ENCODE measurements at places on chromosomes 7 and 10.
A peak's percentile ranks its signal among the peaks of the same experiment; 100 is the strongest.

- DNase-seq, result no peak
Measured at GRCh38 chr7:39075210-39075609, 97.5 kb downstream of the POU6F2 start.

GRCh38 chr10:129417870-129418269, 49.2 kb upstream of the MGMT start:
- DNase-seq, result no peak

DNA sequence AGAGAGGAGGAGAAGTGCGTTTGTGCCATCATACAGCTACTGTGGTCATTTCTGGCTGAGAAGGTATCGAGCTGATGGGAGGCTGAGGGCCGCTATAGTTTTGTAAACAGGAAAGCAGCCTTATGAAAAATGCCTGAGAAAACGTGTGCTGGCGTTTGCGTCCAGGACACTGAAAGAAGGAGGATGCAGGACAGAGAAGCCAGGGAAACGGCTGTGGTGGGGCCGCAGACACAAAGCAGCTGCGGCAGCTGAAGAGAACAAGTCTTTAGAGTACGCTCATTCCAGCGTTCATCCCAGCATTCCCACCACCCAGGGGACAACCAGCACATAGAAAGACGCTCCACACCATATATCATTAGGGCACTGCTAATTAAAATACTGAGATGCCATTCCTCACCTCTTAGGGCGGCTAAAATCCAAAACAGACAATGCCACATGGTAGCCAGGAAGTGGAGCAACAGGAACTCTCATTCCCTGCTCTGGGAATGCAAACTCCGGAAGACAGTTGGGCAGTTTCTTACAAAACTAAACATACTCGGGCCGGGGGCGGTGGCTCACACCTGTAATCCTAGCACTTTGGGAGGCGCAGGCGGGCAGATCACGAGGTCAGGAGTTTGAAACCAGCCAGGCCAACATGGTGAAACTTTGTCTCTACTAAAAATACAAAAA, 18.4 kb downstream of the GNA12 start:
- no peak for DNase-seq

GRCh38 chr7:151851782-151852181, 25.1 kb downstream of the PRKAG2 start:
- DNase-seq, result no peak

DNA sequence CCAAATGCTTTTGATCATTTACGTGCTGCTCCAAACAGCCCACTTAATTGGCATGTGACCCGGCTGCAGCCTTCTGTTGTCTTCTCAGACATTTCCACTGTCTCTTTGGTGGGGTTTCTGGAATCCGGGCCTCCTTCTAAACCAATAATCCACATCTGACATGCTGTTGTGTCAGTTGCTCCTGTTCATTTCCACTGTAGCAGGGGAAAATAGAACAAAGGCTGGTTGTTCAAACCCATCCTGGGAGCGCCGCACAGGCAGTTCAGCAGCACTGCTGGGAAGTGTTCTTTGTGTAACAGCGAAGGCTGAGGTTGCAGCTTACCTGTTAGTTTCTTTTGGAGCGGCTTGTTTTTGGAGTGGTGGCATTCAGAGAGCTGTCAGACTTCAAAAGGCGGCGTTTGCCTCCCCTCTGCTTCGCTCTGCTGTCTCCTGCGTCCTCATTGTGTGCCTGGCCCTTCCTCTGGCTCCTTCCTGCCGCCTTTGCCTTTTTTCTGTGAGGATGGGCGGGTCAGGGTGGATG, 149.4 kb downstream of the SNX10 start:
- no peak for DNase-seq

- DNase-seq, result no peak
Measured at GRCh38 chr10:97633921-97634320, 621 bp upstream of the MORN4 start.

GRCh38 chr10:133169173-133169947, 9.3 kb downstream of the KNDC1 start:
- DNase-seq, result no peak

- DNase-seq, result no peak
Measured at GRCh38 chr7:128932862-128933179, 4.9 kb upstream of the IRF5 start.

DNA sequence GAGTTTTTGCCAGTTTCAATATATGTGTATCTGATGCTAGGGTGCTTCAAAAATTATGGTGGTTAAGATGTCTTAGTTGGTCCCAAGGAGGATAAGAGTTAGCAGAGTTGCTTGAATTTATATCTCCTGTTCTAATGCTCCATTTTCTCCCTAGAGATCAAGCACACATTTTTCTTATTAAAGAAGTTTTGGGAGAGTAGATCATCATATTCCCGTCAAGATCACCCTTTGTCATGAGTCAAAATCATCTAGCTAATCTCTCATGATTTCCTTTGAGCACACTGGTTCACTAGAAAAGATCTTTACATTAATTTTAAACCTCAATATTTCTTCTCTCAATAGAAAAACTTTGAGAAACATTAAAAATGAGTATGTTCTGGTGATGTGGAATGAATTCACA, 429.9 kb upstream of the SEMA3A start:
- no peak for DNase-seq

DNA sequence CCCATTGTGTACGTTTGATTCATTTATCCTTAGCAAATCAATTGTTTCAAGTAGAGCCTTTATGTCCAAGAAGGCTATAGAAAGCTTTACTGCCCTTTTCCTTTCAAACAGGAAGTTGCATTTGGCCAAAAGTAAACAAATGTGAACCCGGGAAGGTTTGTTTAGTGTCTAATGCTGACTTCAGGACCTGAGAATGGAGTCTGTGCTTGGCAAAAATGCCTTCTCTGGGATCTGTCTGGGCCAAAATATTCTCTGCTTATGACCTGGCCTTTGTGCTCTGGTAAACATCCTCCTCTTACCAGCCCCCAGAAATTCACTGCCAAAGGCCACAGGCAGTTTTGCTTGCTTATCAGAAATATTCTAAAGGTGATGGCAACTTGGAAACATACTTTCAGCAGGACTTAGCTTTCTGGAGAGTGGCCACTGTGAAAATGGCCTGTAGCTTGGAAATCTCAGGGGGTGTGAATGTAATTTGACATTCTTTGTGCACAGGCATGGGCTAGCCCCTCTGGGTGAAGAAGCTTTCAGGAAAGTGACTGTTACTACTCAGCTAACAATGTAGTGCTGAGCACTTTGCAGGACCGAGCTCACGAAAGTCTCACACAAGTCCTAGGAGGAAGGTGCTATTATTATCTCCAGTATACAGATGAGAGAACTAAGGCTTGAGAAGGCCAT, 199.5 kb downstream of the PTEN start:
- peak; percentile 8 for DNase-seq

GRCh38 chr7:84022009-84022408, 172.6 kb downstream of the SEMA3A start:
- no peak for DNase-seq

GRCh38 chr10:1172256-1172984, 116.2 kb downstream of the WDR37 start:
- DNase-seq, result no peak

DNA sequence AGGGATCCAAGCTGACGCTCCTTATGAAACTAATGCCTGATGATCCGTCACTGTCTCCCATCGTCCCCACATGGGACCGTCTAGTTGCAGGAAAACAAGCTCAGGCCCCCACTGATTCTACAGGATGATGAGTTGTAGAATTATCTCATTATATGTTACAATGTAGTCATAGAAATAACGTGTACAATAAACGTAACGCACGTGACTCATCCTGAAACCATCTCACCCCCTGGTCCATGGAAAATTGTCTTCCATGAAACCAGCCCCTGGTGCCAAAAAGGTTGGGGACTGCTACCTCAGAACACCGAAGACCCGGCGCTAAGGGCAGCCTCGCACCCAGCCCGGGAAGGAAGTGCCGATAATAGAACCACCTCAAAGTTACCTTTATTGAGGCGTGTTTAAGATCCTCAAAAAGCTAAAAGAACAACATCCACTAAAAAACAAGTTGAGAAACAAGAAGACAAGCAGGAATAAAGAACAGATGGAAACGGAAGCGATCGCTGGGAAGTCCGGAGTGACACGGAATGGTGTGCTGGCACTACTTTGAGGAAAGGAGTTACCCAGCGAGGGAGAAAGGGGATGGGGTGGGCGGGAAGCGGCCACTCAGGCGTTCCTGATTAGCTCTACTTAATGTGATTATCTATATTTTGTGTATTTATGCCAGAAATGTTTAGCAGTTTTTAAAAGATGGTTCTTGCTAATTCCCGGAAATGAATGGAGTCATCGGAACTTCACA, 50.1 kb upstream of the PRKAR1B start:
- DNase-seq, result no peak

GRCh38 chr7:136470179-136470578, 398.3 kb upstream of the CHRM2 start:
- no peak for DNase-seq

DNA sequence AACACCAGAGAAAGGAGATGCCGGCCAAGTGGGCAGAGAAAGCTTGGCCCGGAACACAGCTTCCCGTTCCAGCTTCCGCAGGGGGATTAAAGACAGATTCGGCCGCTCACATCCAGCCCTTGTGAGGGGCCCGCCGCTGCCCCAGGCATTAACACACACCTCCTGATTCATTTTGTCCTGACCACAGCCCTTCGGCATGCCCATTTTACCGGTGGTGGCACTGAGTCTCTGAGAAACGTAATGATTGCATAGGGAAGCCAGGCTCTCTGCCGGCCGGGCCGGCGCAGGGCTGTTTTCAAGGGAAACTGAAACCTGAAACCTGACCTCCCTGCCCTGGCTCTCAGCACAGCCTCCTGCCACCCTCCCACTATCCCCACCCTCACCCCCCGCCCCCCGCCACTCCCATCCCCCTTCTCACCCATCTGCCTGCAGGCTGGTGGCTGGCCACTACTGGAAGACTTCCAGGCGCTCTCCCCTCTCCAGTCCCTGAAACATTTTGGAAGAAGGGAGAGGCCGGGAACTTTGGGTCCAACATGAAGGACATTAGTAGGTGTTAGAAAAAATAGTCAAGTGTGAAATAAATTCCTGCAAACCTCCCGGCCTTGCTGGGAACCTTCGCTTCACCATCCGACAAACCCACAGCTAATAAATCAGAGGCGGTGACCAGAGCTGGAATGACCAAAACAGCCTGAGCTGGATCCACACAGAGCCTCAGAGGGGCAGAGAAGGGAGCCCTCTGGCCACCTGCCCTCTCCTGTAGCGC, 83.5 kb upstream of the CUX1 start:
- peak; percentile 87 for DNase-seq

DNA sequence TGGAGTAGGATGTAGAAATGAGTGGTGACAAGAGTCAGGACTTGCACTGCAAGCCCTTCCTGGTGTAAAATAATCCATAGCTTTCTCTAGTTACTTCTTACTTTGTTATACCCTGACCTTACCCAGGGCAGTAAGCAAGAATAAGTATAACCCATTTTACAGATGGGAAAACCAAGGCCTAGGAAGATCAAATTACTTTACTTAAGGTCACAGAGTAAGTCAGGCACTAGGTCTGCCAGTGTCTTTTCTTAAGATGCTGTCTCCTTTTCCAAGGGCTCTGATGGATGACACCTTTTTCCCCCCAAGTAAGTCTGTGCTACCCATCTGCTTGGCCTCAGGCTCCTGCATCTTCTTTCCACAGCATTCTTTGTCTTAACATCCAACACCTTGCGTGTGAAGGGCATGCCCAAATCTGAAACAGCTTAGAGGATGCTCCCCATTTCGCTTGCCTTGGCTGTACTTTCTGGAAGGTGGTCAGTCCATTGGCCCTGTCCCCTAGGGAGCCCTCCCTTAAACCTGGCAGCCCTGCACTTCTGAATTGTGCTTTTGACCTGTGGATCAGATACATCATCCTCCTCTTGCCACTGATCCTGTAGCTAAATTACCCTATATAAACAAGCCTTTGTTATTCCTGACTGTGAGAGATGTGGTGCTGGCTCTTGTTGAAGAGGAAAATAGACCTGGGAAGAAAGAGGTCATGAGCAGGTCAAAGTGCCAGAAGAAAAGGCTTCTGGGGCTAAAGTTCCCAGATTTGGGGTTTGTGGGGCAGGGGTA, 168.6 kb downstream of the LRMDA start:
- no peak for DNase-seq

- DNase-seq, result no peak
Measured at GRCh38 chr7:157703131-157703530, 366.3 kb downstream of the DNAJB6 start.

DNA sequence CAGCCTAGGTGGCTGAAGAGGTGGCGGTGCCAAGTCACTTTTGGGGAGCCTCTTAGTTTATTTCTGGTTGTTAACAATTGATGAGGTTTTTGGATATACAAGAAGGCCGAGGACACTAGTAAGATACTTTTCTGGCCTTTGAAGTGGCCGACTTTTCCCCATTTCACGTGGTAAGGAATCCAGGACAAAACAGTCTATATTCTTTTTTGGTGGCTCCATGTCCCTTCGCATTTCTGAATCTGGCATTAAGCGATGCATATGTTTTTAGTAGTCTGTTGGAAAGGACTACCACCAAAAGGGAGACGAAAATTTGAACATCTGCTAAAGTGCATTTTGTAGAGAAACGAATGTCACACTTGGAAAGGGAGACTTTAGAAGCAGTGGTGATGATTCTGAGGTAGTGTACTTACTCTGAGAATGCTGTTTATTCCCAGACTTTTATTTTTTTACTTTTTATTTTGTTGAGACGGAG, 1.5 kb downstream of the MLLT10 start:
- DNase-seq, result no peak

GRCh38 chr7:27204851-27205322, 5.0 kb upstream of the HOXA13 start:
- no peak for DNase-seq
